GM04504 (cell line): ENCODE measurements at places on chromosomes 12 and 14.
A peak's percentile ranks its signal among the peaks of the same experiment; 100 is the strongest.

DNA sequence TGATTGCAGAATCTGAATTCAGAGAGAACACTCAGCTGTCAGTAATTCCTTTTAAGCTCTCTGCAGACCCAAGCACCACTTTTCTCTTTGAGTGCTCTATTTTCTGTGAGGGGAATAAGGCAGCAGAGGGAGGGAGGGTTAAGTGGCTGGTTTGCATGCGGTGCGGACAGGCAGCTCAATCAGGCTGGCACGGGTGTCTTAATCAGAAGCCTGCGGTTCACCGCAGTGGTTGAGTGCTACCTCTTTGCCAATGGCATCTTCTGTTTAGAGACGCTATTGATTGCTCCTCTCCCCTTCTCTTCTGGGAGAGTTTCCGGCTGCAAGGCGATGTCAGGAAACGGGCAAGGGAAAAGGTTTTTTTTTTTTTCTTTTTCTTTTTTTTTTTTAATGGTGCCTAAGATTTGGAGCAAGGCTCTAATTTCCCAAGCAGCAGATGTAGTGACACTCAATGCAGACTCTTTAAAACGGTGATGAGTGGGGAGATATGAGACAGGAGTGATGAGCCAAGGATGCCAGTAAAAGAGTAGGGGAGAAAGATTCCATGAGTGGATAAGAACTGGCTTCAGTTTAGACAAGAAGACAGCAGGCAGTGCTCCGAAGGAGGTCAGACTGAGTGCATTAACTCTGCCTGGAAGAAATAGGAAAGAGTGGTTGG is 533.7 kb upstream of the SEL1L start:
- DNase-seq: no peak

GRCh38 chr12:49198431-49199155 is 9.7 kb upstream of the TUBA1A start:
- DNase-seq: peak; percentile 84

DNA sequence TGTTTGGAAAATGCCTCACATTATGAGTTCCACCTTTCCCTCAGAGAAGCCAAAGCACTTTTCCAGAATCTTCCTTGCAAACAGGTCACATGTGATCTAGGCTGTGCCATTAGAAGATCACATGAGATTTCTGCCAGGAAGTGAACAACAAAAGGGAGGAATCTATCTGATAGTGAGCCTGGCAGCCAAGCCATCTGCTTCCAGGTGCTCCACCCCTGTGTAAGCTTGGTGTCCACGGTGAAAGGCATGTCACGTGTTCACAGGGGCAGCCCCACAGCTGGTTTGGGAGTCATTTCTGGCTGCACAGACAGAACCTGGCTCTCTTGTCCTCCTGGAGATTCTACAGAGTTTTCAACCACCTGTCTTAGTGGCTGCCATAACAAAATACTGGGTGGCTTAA is 3.5 kb upstream of the KSR2 start:
- DNase-seq: no peak

- no peak for DNase-seq
Measured at GRCh38 chr14:95126906-95127530, 30.3 kb downstream of the DICER1 start.

GRCh38 chr14:62079038-62079437 is 316.8 kb downstream of the SNAPC1 start:
- DNase-seq: no peak

DNA sequence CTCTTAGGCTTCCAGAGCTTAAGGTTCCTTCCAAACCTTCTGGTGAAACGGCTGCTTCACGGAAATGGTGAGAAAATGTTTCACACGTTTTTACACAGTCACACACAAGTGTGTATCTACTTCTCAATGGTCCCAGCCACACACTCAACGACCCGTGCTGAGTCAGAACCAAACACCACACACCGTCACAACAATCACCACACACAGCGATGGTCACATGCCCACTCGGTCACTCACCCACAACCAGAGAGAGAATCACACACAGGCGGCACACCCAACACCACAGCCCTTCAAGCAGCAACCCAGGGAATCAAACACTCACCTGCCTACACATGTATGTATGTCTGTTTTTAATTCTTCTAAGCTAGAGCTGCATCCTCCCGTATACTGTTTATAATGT is 12.6 kb upstream of the PLEKHD1 start:
- no peak for DNase-seq
